ENCODE measurements at places on chromosomes 6 and 20.

DNA sequence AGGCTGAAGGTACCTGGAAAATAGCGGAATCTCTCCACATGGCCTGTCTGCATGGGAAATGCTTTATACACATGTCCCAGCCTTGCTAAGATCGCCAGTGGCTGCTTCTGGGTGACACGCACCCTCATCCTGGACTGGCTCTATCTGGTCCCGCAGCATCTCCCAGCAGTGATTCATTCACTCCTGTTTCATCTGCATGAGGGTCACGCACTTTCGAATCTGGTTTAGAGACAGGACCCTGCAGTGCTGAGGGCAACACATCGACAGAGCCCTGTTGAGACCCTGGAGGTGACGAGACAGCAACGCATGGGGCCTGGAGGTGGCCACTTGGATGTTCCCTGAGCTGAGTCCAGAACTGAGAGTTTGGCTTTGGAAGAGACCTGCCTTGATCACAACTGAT lies 136.5 kb downstream of the SMOC2 start:
- DNase-seq, result no peak

DNA sequence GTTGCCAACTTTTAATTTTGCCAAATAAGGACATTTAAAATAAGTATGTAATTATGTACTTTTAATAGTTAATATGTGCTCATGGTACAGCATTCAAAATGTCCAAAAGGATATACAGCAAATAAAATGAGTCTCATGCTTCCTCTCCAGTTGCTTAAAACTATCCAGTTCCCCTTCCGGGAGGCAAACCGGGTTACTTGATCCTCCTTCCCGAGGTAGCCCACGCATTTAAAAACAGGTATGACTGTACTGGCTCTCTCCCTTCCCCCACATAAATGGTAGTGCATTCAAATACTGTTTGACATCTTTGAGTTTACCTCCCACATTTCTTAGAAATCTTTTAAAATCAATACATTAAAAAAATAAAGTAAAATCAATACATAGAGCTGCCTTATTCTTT lies 66.4 kb downstream of the PHF20 start:
- no peak for DNase-seq

DNA sequence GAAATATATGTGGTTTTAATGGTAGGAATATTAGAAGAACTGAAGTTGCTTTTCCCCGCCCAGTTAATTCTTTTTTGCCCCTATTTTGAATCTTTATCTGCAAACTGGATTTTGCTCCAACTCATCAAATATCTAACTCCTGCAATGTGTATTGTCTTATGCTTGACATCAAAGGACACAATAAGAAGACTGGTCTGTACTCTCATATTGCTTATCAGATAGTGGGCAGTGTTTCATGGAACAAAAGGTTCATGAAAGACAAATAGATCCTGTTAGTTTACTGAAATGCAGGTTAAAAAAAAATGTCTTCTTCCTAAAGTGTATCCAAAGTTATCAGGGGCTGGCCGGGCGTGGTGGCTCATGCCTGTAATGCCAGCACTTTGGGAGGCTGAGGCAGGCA lies 27.7 kb upstream of the GTF3C6 start:
- no peak for DNase-seq

DNA sequence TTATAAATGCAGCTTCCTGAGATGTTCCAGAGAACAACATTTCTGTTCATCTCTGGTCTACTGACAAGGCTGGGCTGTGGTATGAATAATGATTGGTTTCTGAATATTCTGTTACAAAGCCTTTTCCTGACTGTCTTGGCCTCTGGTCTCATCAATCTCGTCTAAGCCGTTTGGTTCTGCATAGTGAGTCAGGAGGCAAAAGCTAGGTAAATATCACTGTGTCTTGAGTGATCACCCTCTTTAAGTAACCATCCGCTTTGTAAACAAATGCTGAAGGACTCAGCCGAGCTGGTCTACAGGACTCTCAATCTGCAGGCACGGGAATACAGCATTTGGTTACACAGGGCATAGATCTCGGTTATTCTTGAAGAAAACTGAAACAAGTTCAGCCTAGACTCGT lies 511.9 kb downstream of the KIF16B start:
- DNase-seq, result no peak

DNA sequence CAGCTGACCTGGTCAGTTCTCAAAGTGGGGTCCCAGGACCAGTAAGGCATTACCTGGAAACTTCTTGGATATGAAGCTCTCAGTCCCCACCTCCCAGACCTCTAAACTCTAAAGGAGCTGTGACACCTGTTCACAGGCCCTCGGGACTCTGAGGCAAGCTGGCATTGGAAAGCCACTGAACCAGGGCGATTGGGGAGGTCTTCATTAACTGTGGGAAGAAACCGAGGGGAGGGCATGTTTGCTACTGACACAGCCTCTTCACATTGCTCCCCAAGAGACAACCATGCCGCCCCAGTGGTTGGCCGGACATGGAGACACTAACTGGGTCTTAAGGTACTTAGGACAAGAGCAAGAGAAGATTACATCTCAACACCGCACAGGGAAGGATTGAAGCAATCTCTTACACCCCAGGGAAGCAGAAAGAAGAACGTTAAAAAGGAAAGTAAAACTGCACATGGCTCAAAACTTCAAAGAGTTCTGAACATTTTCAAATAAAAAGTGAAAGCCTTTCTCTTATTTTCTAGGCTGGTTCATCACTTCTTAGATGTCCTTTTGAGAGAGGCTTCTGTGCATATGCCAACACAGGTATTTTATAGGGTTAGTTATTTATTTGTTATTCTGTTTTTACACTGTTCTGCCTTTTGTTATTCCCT lies 210.0 kb upstream of the CST7 start:
- no peak for DNase-seq
